Mesendoderm (in vitro differentiated cells): ENCODE measurements at places on chromosomes 6 and 20.

DNA sequence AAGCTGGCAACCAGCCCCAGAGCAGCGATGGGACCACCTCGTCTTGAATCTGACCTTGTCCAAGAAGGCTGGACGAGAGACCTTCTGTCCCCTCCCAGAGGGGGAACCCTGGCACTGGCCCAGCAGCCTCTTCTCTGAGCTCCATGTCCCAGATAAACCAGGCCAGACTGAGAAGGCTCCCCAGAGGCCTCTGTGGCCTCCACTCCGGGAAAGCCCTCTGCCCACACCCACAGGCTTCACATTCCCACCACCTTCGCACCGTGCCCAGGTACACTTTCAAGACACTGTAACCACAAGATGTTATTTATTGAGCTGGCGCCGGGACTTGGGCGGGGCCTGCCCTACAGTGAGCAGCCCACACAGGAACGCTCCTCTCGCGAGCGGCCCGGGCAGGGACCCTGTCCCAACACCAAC lies 33.2 kb downstream of the ADA start:
- DNase-seq, result no peak

GRCh38 chr20:45053430-45054351 lies 47.2 kb downstream of the KCNS1 start:
- peak; percentile 35 for DNase-seq

GRCh38 chr20:2558581-2559278 lies 22.4 kb downstream of the TMC2 start:
- no peak for DNase-seq

GRCh38 chr6:44527583-44528369 lies 140.3 kb downstream of the CDC5L start:
- DNase-seq, result peak; percentile 21

DNA sequence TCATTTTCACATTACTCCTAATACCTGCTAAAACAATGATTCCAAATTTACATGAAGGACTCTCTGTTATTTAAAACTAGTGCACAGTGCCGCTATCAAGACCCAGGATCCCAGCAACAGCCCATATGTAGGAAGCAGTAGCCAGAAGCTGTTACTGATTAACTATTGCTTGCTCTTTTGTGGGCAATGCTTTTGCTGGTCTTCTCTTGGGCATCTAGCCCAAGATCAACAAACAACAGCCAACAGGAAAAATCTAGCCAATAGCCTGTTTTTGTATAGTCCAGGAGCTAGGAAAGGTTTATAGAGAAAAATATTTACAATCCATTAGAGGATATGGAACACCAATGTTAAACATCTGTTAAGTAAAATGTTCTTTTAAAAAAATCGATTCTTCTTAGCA lies 22.1 kb upstream of the TENT5A start:
- no peak for DNase-seq

- peak; percentile 50 for DNase-seq
These were observed 16.5 kb downstream of the ACTR5 start for GRCh38 chr20:38764567-38765318.

DNA sequence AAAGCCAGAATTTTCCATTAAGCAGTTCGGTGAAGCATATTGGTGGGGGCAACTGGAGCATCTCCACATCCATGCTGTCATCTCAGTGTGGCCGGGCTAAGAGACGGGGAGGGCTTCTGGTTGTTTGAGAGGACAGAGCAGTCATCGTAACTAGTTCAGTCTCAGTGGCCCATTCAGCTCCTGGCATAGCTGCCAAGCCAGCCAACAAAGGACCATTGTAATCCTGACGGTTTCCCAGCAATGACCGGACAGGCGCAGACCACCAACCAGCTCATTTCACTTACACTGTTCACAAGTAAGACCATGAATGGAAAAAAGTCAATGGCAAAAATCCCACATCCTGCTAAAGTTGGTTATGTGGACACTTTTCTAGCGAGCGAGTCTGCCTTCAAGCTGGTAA lies 14.9 kb upstream of the HDDC2 start:
- DNase-seq, result no peak

DNA sequence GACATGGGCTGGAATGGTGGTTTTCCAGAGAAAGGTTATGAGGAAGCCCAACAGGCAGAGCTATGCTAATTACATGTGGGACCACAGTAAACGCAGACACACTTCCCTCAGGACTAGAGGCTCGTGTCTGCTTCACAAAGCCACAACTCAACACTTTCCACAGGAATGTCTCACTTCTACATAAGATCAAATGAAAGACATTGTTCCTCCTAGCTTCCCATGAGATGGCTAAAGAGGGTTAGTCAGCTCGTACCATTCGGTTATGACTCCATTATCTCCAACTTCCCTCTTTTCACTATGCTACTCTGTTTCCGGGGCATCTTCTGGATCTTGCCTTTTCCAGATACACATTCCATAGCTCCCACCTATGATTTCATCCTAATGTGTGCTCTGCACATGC lies 29.1 kb upstream of the ZC3H12D start:
- peak; percentile 92 for DNase-seq

- DNase-seq, result no peak
These were observed 250.9 kb downstream of the HIVEP2 start for GRCh38 chr6:142694054-142694453.

DNA sequence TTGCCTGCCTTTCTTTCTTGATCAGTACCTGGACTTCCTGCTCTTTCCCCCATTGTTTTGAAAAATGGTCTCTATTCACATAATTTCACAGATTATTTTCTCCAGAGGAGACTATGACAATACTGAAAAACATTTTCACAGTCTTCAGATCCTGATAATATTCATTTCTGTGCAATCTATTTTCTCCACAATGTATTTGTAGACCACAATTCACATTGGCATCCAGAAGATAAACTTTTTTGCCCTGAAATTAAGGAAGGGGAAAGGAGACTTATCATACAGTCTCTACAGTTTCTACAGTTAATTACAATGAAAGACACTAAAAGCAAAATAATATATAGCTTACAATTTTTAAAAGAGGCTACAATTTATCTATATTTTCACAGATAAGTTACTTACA lies 18.4 kb downstream of the LCA5 start:
- DNase-seq, result no peak

GRCh38 chr6:69265090-69265489 lies 531.7 kb downstream of the LMBRD1 start:
- no peak for DNase-seq

GRCh38 chr6:1624058-1624850 lies 14.5 kb downstream of the FOXC1 start:
- peak; percentile 30 for DNase-seq

GRCh38 chr6:170284126-170284773 lies 6.6 kb downstream of the DLL1 start:
- no peak for DNase-seq

DNA sequence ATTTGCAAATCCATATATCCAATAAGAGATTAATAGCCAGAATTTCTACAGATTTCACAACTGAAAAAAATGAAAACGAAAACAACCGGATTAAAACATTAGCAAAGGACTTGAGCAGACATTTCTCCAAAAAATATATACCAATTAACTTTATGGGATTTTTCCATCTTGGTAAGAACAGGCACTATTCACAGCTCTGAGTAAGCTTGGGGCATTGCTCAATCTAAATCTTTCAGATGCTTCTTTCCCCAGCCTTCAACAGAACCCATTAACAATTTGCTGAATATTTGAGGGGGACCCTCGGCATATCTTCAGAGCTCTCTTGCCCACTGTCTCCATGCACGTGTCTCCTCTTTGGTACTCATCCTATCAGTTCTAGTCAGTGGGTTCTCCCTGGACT lies 111.7 kb upstream of the CD93 start:
- no peak for DNase-seq

GRCh38 chr20:15111654-15112053 lies 774.2 kb upstream of the FLRT3 start:
- peak; percentile 10 for DNase-seq

GRCh38 chr6:157579467-157580031 lies 198.6 kb downstream of the ZDHHC14 start:
- DNase-seq, result no peak

DNA sequence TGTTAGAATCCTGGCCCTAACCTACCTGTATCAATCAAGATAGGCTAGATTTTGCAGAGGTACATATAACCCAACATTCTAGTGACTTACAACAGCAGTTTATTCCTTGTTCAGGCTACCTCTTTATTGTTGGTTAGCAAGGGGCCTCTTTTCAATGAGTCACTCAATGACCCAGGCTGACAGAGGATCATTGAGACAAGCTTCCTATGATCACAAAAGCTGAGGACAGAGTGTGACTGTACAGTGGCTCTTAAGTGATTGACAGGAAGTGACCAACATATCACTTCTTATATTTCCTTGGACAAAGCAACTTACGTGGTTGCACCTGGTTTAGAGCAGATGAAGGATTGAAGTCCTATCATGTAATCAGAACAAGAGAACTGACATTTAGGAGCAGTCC lies 740.9 kb downstream of the FRK start:
- DNase-seq, result no peak

- no peak for DNase-seq
These were observed 246.7 kb downstream of the TTLL2 start for GRCh38 chr6:167571550-167571949.

- DNase-seq, result peak; percentile 75
These were observed 11.5 kb downstream of the CALHM5 start for GRCh38 chr6:116522896-116523295.

GRCh38 chr20:61942526-61942925 lies 123.2 kb downstream of the TAF4 start:
- no peak for DNase-seq

DNA sequence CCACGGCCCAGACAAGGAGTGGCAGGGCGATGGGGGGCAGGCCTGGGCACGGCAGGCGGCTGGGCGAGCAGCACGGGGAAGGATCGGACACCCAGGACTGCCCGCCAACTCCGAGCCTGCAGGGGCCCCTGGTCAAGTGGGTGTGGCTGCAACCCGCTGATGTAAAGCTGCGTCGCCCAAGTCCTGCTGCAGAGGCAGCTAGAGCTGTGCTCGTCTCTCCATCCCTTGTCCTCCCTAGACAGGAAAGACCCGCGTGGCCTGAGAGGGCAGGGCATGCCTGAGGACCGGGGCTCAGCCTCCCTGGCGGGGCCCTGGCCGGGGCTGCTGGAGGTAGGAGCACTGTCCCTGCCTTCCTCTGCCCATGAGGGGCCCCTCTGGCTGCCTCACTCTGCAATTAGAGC lies 281.2 kb downstream of the CDH4 start:
- DNase-seq, result no peak

GRCh38 chr6:151729829-151730495 lies 77.5 kb upstream of the ESR1 start:
- DNase-seq, result peak; percentile 29

GRCh38 chr6:27872642-27873020 lies 39.6 kb downstream of the OR2B2 start:
- no peak for DNase-seq

- DNase-seq, result peak; percentile 3
These were observed 457.2 kb downstream of the KIF16B start for GRCh38 chr20:16115911-16116552.

DNA sequence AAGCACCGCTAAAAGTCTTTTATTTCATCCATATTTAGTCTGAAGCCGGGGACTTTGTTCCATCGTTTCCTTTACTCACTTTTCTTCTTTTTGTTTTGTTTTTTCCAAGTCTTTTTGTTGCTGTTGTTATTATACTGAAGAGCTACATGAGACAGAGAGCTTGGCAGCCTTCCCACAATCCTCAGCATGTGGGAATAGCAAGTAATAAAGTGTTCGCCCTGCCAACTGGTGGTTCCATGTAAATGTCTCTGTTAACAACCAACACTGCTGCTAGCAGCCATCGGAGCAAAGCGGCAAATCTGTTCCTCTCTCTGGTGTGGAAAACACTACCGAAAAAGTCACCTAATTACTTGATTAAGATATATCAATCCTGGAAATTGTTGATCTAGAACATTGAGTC lies 437.8 kb upstream of the ID4 start:
- no peak for DNase-seq

DNA sequence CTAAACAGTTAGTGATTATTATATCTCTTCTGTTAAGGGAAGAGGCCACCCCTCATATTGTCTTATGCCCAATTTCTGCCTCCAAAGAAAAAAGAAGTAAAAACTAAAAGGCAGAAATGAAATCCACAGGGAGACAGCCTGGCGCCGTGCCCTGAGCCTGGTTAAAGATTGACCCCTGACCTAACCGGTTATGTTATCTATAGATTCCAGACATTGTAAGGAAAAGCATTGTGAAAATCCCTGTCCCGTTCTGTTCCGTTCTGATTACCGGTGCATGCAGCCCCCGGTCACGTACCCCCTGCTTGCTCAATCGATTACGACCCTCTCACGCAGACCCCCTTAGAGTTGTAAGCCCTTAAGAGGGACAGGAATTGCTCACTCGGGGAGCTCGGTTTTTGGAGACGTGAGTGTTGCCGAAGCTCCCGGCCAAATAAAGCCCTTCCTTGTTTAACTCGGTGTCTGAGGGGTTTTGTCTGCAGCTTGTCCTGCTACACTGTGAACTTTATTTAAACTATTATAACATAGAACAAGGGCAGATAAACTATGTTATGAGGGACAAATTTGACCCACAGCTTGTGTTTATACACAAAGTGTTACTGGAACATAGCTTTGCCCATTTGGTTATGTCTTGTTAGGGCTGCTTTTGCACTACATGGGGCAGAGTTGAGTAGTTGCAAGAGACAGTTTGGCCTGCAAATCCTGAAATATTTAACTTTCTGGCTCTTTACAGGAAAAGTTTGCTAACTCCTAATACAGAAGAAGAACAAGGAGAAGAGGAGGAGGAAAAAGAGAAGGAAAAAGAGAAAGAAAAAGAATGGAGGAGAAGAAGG lies 49.6 kb downstream of the CD24 start:
- DNase-seq, result no peak

DNA sequence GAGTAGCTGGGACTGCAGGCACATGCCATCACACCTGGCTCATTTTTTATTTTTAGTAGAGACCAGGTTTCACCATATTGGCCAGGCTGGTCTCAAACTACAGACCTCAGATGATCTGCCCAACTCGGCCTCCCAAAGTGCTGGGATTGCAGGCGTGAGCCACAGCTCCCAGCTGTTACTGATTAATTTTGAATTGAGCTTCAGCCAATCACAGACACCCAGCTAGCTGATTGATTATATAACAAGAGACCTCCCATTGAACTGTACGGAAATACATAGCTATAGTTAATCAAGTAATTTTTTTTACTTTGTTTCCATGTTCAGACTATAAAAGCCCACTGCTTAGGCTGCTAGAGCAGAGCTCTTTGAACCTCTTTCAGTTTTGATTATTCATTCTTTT lies 31.6 kb downstream of the PKIB start:
- DNase-seq, result no peak

DNA sequence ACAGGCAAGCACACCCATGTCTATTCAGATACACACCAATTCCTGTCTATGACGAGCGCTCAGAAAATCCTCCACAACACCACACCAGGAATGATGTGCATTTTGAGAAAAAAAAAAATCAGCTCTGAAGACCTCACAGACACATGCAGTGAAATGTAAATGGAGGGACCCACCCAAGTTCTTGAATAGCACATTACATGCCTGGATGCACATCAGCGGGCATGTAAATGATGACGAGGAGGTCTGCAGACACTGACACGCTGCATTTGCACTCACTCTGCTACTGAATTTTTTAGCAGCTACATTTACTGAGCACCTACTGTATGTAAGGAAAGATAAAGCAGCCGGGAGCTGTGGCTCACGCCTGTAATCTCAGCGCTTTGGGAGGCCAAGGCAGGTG lies 14.7 kb downstream of the NRSN2 start:
- DNase-seq, result no peak

- DNase-seq, result peak; percentile 56
These were observed 31.8 kb upstream of the ELMO2 start for GRCh38 chr20:46438156-46438750.

- peak; percentile 59 for DNase-seq
These were observed 72.5 kb upstream of the SULF2 start for GRCh38 chr20:47857569-47858464.
